ENCODE measurements at places on chromosomes 16 and 17. TPM values are rescaled to one million over a fixed set of nuclear protein-coding genes. Genes with fewer than 3 reads are reported as not detected.
A peak's percentile ranks its signal among the peaks of the same experiment; 100 is the strongest.

- no peak overlapping the region for H3K27ac ChIP-seq
- DNase-seq: no peak
- peaks cover 16% of the 10 kb centered on the region for H3K27me3 ChIP-seq
Observed at GRCh38 chr16:2960183-2961010, 3.7 kb upstream of the KREMEN2 start.

- H3K27me3 ChIP-seq: no peaks in the 10 kb centered on the region
- H3K4me3 ChIP-seq: no peak overlapping the region
- H3K36me3 ChIP-seq: no peaks in the 10 kb centered on the region
- H3K4me1 ChIP-seq: peaks cover 42% of the 10 kb centered on the region
- H3K27ac ChIP-seq: no peak overlapping the region
Observed at GRCh38 chr16:3056336-3057180, 8.9 kb upstream of the IL32 start.

DNA sequence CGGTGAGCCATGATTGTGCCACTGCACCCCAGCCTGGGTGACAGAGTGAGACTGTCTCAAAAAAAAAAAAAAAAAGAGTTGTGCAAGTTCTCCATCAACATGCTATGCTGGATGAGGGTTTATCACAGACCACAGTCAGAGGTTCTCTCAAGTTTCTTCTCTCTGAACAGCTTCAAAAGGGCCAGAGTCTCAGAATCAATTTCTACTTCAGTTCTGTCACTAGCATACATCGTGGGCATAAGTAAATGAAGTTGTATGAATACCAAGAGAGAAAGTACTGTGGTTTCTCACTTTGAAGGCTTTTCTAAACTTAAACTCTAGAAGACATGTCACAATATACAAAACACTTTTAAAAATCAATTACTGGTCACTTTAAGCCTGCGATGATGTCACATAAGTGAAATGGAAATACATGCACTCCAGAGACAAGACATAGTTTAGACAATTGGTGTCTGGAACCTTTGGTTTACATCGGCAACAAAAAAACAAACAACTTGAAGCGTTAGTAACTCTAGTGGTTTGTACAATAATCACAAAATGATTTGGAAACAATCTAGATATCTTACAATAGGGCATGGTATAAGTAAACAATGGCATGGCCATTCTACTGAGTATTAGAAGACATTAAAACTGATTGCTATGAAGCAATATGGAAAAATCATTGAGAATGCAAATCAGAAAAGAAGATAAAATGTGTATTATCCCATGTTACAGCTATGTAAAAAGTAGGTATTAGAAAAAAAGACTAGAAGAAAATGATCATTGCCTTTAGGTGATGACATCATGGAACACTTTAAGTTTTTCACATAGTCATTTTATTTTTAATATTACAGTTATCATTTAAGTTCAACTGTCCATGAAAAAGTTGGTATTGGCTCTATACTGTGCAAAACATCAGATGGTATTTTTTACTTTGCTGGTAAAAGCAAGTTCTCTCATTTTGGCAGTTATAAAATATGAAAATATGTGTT is 232.3 kb downstream of the ZFHX3 start:
- no peak overlapping the region for H3K4me3 ChIP-seq
- H3K36me3 ChIP-seq: no peaks in the 10 kb centered on the region
- no peaks in the 10 kb centered on the region for H3K4me1 ChIP-seq
- no peak for DNase-seq

ITGAD gene
- total RNA-seq: not detected

- H3K36me3 ChIP-seq: no peaks in the 10 kb centered on the region
- no peaks in the 10 kb centered on the region for H3K27me3 ChIP-seq
- no peak overlapping the region for H3K27ac ChIP-seq
- DNase-seq: no peak
Observed at GRCh38 chr16:4011225-4011939, 104.9 kb downstream of the ADCY9 start.

DNA sequence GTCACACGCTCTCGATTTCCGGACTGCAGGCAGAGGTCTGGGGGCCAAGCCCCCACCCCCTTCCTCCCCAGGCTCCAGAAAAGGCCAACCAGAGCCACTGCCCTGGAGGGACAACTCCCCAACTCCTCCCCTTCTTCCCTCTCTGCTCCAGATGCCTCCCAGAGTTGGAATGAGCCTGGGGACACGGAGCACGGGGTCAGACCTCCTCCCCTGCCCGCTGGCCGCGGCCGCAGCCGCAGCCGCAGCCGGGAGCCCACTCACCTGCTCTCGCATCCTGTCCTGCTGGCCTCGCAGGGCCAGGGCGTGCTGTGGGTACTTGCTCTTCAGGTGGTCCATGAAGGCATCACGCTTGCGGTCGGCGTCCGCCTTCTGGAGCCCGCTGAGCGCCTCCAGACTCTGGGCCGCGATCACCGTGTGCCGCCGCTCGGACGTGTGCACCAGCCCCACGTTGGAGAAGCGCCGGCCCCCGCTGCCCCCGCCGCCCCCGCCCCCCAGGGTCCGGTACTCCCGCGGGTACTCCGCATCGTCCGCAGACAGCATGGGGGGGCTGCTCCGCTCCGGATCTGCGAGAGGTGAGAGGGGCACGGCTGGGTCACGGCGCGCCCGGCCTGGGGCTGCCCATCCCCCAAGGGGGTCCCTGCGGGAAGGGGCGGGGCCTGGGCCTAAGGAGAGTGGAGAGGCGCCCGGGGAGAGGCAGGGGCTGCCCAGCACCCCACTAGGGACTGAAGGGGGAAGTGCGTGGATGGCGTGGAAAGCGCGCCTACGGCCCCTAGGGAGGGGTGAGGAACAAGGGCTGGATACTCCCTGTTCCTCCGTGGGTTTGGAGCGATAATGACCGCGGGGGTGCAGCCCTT is 27.3 kb downstream of the SRCIN1 start:
- H3K36me3 ChIP-seq: no peaks in the 10 kb centered on the region
- DNase-seq: no peak
- no peak overlapping the region for H3K4me3 ChIP-seq
- H3K4me1 ChIP-seq: no peaks in the 10 kb centered on the region

GRCh38 chr17:4720787-4721186 is 10.4 kb downstream of the ARRB2 start:
- no peak overlapping the region for H3K4me3 ChIP-seq
- peaks cover 5% of the 10 kb centered on the region for H3K4me1 ChIP-seq
- DNase-seq: no peak
- no peaks in the 10 kb centered on the region for H3K27me3 ChIP-seq
- H3K27ac ChIP-seq: no peak overlapping the region
- H3K36me3 ChIP-seq: peaks cover 40% of the 10 kb centered on the region

CCDC154 gene
- total RNA-seq: 2.8 TPM

RNF222 gene
- not detected for total RNA-seq

SNF8 gene
- 151 TPM for total RNA-seq

C16orf78 gene
- not detected for total RNA-seq

- no peak overlapping the region for H3K4me3 ChIP-seq
- H3K27ac ChIP-seq: no peak overlapping the region
- H3K36me3 ChIP-seq: no peaks in the 10 kb centered on the region
- no peaks in the 10 kb centered on the region for H3K27me3 ChIP-seq
Observed at GRCh38 chr17:29867643-29868181, 62.3 kb downstream of the SSH2 start.

ZNF232 gene
- total RNA-seq: 22.9 TPM

DNA sequence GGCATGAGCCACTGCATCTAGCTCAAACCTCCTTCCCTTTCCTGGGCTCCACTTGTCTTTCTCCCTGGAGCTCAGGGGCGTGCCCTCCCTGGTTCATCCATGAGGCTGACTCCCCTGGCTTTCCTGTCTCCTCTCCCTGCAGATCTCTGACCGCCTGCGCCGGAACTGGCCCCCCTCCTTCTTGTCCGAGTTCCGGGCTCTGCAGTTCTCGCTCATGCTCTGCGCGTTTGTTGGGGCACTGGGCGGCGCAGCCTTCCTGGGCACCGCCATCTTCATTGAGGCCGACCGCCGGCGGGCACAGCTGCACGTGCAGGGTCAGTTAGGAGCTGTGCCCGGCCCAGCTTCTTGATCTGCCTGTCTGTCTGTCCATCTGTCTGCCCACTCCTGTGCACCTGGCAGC is 1.2 kb upstream of the LAT start:
- peak overlapping the region; percentile 75 for H3K4me3 ChIP-seq
- peaks cover 32% of the 10 kb centered on the region for H3K4me1 ChIP-seq

ZMYND15 gene
- total RNA-seq: not detected

- H3K4me3 ChIP-seq: no peak overlapping the region
- DNase-seq: no peak
- no peak overlapping the region for H3K27ac ChIP-seq
- H3K27me3 ChIP-seq: no peaks in the 10 kb centered on the region
- H3K36me3 ChIP-seq: no peaks in the 10 kb centered on the region
- H3K4me1 ChIP-seq: peaks cover 2% of the 10 kb centered on the region
Observed at GRCh38 chr17:50174444-50174843, 8.6 kb downstream of the SGCA start.

C16orf92 gene
- not detected for total RNA-seq

SPSB3 gene
- total RNA-seq: 30.6 TPM

HSPB9 gene
- total RNA-seq: 0.15 TPM

- DNase-seq: no peak
- no peaks in the 10 kb centered on the region for H3K27me3 ChIP-seq
- no peaks in the 10 kb centered on the region for H3K36me3 ChIP-seq
- H3K4me1 ChIP-seq: no peaks in the 10 kb centered on the region
Observed at GRCh38 chr16:54317101-54317611, 30.6 kb upstream of the IRX3 start.

YPEL3 gene
- total RNA-seq: 32.6 TPM

GRCh38 chr17:73956595-73957465 is 246.6 kb upstream of the RPL38 start:
- H3K4me1 ChIP-seq: no peaks in the 10 kb centered on the region
- H3K36me3 ChIP-seq: no peaks in the 10 kb centered on the region
- H3K27me3 ChIP-seq: no peaks in the 10 kb centered on the region
- DNase-seq: no peak
- H3K4me3 ChIP-seq: no peak overlapping the region
- no peak overlapping the region for H3K27ac ChIP-seq

ZNF778 gene
- total RNA-seq: 13.5 TPM

DNA sequence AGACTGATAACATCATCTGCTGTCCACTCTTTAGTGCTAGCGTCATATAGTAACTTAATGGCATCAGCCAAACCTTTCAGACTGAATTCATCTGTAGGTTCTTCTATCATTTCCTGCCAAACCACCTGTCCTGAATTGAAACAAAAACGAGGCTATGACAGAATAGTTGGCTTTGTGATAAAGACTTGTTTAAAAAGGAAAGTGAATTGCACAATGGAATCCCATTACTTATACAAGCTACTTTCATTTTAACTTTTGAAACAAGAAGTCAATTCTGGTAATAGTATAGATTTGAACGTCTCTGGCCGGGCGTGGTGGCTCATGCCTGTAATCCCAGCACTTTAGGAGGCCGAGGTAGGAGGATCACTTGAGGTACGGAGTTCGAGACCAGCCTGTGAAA is 18.2 kb downstream of the LASP1NB start:
- no peaks in the 10 kb centered on the region for H3K36me3 ChIP-seq
- H3K4me1 ChIP-seq: no peaks in the 10 kb centered on the region
- DNase-seq: no peak
- H3K27me3 ChIP-seq: no peaks in the 10 kb centered on the region
- H3K27ac ChIP-seq: no peak overlapping the region

LRRC37B gene
- total RNA-seq: 17.6 TPM

EPN3 gene
- total RNA-seq: not detected

HOXB1 gene
- not detected for total RNA-seq

MYCBPAP gene
- total RNA-seq: 0.83 TPM

GRCh38 chr17:67266496-67266895 is 21.5 kb upstream of the HELZ start:
- H3K27ac ChIP-seq: no peak overlapping the region
- DNase-seq: no peak
- H3K4me3 ChIP-seq: no peak overlapping the region
- H3K27me3 ChIP-seq: no peaks in the 10 kb centered on the region
- no peaks in the 10 kb centered on the region for H3K36me3 ChIP-seq

DNA sequence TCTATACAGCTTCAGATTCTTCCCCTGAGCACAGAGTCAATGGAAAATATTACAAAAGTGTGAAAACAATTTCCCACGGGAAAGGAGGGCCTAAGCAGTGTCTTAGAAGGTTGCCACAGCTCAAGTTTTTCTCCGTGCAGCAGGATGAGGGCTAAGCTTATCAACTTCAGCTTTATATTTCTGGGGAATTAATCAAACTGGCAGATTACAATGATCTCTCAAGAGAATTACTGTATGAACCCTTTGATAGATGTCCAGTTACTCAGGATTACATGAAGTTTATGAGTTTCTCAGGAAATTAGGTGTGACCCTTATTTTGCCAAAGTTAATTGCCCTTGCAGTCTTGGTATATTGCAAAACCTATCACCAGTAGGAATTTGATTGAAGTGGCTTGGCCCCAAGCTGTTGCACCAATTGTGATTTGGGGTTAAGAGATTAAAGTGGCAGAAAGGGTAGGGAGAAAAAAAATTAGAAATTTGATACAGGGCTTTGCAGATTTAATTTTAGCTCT is 298.4 kb downstream of the MAP2K6 start:
- no peaks in the 10 kb centered on the region for H3K4me1 ChIP-seq
- H3K27me3 ChIP-seq: no peaks in the 10 kb centered on the region
- no peak overlapping the region for H3K27ac ChIP-seq

ST6GALNAC1 gene
- total RNA-seq: 0.46 TPM

ANKS3 gene
- 16.9 TPM for total RNA-seq

KRTAP29-1 gene
- not detected for total RNA-seq

- H3K27ac ChIP-seq: peak overlapping the region; percentile 67
- no peaks in the 10 kb centered on the region for H3K27me3 ChIP-seq
- no peak for DNase-seq
- no peaks in the 10 kb centered on the region for H3K36me3 ChIP-seq
- peak overlapping the region; percentile 79 for H3K4me3 ChIP-seq
- peaks cover 17% of the 10 kb centered on the region for H3K4me1 ChIP-seq
Observed at GRCh38 chr16:67277999-67278772, 1.1 kb upstream of the PLEKHG4 start.

- H3K27ac ChIP-seq: no peak overlapping the region
- no peak for DNase-seq
- H3K36me3 ChIP-seq: peaks cover 9% of the 10 kb centered on the region
- no peaks in the 10 kb centered on the region for H3K27me3 ChIP-seq
Observed at GRCh38 chr16:67606632-67607031, 38.3 kb upstream of the CARMIL2 start.

- H3K27ac ChIP-seq: no peak overlapping the region
- no peak overlapping the region for H3K4me3 ChIP-seq
- peaks cover 1% of the 10 kb centered on the region for H3K27me3 ChIP-seq
- H3K4me1 ChIP-seq: peaks cover 8% of the 10 kb centered on the region
- no peak for DNase-seq
- no peaks in the 10 kb centered on the region for H3K36me3 ChIP-seq
Observed at GRCh38 chr16:85894266-85894665, 4.7 kb upstream of the IRF8 start.

GNGT2 gene
- 26.5 TPM for total RNA-seq

ABCC11 gene
- 0.22 TPM for total RNA-seq

- H3K4me1 ChIP-seq: no peaks in the 10 kb centered on the region
- no peaks in the 10 kb centered on the region for H3K27me3 ChIP-seq
- no peak overlapping the region for H3K27ac ChIP-seq
- no peaks in the 10 kb centered on the region for H3K36me3 ChIP-seq
Observed at GRCh38 chr16:67750466-67750865, 31.4 kb upstream of the GFOD2 start.

GRCh38 chr17:77036841-77037381 is 103.9 kb upstream of the SEC14L1 start:
- H3K36me3 ChIP-seq: no peaks in the 10 kb centered on the region
- DNase-seq: no peak
- no peak overlapping the region for H3K27ac ChIP-seq
- no peaks in the 10 kb centered on the region for H3K27me3 ChIP-seq
- no peak overlapping the region for H3K4me3 ChIP-seq
